ENCODE measurements at places on chromosomes 3 and 15. TPM values are rescaled to one million over a fixed set of nuclear protein-coding genes. Genes with fewer than 3 reads are reported as not detected.

Gene ALDH1L1
- total RNA-seq, result not detected

Gene UTS2B
- total RNA-seq, result not detected

Gene CD276
- total RNA-seq, result 3.7 TPM

Gene RBP2
- not detected for total RNA-seq

Gene GXYLT2
- not detected for total RNA-seq

Gene GOLGA6L10
- total RNA-seq, result 0.91 TPM

Gene ECE2
- not detected for total RNA-seq

Gene GRK7
- total RNA-seq, result not detected

GRCh38 chr3:3798631-3799113 is 559 bp upstream of the LRRN1 start:
- peak; percentile 63 for DNase-seq
- H3K36me3 ChIP-seq, result no peaks in the 10 kb centered on the region
- peak overlapping the region; percentile 79 for H3K4me3 ChIP-seq
- H3K27ac ChIP-seq, result peak overlapping the region; percentile 37
- peaks cover 10% of the 10 kb centered on the region for H3K4me1 ChIP-seq

DNA sequence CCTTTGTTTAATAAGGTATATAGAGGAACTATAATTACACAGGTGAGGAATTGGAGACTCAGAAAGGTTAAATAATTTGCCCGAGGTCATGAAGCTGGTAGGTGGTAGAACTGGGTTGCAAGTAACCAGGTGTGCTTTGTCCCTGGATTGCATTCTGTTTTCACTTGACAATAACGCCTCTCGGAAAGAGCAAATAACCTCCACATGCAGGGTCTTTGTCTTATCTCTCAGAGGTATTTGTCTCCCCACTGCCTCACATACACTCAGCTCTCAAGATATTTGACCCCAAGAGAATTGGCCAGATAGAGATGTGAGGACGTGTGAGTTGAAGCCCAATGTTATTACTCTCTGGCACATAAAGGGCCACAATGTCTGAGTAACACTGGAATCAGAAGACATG is 320.9 kb upstream of the ONECUT1 start:
- no peaks in the 10 kb centered on the region for H3K27me3 ChIP-seq

DNA sequence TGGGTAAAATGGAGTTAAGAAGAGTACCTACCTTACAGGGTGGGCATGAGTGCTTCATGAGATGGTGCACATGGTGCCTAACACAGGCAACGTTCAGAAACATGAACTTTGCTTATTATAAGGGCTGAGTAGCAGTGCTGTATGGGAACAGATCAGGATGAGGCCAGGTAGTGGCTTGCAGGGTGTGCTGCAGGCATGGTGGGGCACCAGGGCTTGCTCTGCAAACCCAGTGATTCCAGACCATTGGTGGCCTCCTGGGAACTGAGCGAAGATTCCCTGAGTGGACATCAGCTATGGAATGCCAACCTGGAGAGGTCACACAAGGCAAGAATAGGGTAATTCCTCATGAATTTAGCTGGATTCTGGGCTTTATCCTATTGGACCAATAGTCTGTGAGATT is 15.8 kb downstream of the TMEM43 start:
- H3K27ac ChIP-seq, result peak overlapping the region; percentile 58
- H3K36me3 ChIP-seq, result peaks cover 13% of the 10 kb centered on the region
- H3K27me3 ChIP-seq, result no peaks in the 10 kb centered on the region
- no peak overlapping the region for H3K4me3 ChIP-seq
- no peak for DNase-seq

DNA sequence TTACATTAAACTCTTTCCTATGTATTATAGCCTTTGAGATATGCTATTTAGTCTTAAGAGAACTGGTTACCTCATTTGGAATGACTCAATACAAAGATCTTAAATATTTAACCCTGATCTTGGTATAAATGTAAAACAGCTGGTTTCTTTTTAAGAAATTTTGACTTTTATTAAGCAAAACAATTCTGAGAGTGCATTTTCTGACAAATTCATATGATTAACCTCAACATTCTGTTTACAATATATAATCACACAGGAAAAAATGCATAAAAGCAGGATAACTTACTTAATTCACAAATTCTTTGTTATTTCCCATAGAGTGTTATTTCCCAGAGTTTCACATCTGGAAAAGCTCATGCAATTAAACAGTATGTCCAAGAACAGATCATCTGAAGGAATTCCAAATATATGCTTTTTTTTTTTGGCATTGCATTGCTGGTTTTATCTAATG is 400.4 kb upstream of the THBS1 start:
- no peak for DNase-seq
- H3K36me3 ChIP-seq, result no peaks in the 10 kb centered on the region
- peaks cover 35% of the 10 kb centered on the region for H3K27me3 ChIP-seq
- H3K27ac ChIP-seq, result no peak overlapping the region
- H3K4me3 ChIP-seq, result no peak overlapping the region

- peak; percentile 88 for DNase-seq
- peak overlapping the region; percentile 76 for H3K27ac ChIP-seq
- H3K36me3 ChIP-seq, result peaks cover 17% of the 10 kb centered on the region
- H3K4me3 ChIP-seq, result peak overlapping the region; percentile 19
Measured at GRCh38 chr3:161310649-161311423, 60.5 kb downstream of the SPTSSB start.

DNA sequence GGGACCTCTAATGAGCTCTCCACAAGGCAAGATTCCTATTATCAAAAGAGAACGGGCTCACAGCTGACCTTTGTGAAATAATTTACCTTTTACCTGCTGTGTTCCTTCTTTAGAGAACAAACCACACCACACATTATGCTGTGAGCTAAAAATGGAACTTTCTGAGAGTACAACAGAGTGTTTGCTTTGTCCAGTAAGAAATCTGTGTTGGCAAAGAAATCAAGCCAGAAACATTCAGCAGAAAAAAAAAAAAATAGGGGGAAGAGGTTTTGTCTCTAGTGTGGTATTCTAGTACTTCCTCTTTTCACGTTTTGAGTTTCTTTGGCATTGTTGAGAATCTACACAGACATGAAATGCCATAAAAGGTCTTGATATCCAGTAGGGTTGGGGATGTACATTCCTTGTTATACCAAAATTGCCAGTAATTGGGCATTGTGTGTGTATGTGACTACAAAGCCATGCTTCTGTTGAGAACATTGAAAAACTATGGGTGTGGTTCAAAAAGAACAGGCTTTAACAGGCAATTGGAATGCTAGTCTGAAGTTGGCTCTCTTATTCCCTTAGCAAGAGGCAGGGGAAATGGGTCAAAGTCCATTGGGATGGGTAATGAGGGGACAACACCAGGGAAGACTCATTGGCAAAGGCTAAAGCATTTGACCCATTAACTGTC is 273.5 kb downstream of the NEK10 start:
- H3K36me3 ChIP-seq, result no peaks in the 10 kb centered on the region
- no peak overlapping the region for H3K4me3 ChIP-seq
- H3K4me1 ChIP-seq, result no peaks in the 10 kb centered on the region
- H3K27me3 ChIP-seq, result no peaks in the 10 kb centered on the region
- no peak for DNase-seq

- peaks cover 27% of the 10 kb centered on the region for H3K4me1 ChIP-seq
- H3K36me3 ChIP-seq, result peaks cover 3% of the 10 kb centered on the region
- H3K27me3 ChIP-seq, result no peaks in the 10 kb centered on the region
- no peak for DNase-seq
- peak overlapping the region; percentile 78 for H3K4me3 ChIP-seq
Measured at GRCh38 chr3:142148044-142148791, 1.1 kb downstream of the TFDP2 start.

GRCh38 chr3:187640569-187641059 is 29.6 kb downstream of the SST start:
- no peaks in the 10 kb centered on the region for H3K4me1 ChIP-seq
- no peak overlapping the region for H3K4me3 ChIP-seq
- H3K27ac ChIP-seq, result no peak overlapping the region
- H3K36me3 ChIP-seq, result no peaks in the 10 kb centered on the region
- H3K27me3 ChIP-seq, result peaks cover 35% of the 10 kb centered on the region

DNA sequence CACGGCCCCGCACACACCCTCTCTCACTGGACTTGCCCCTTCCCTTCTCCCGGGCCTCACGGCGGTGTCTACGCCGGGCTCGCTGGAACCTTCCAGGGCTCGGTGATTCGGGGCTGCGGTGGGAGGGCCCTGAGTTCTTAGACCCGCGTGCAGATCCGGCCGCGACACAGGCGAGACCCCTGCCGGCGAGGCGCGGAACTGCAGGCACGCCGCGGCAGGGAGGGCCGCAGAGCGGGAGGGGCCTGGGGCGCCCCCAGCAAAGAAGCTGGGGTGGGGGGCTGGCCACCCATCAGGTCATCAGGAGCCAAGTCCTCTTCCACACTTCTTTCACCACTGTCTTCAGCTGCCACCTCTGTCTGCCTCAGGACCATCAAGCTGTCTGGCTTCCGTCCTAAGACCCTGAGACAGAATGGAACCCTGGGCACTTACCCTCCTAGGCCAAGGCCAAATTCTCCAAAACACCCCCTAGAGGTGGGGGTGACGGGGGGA is 164.5 kb downstream of the XXYLT1 start:
- DNase-seq, result peak; percentile 65
- H3K27me3 ChIP-seq, result no peaks in the 10 kb centered on the region
- H3K4me1 ChIP-seq, result peaks cover 8% of the 10 kb centered on the region
- H3K4me3 ChIP-seq, result no peak overlapping the region

DNA sequence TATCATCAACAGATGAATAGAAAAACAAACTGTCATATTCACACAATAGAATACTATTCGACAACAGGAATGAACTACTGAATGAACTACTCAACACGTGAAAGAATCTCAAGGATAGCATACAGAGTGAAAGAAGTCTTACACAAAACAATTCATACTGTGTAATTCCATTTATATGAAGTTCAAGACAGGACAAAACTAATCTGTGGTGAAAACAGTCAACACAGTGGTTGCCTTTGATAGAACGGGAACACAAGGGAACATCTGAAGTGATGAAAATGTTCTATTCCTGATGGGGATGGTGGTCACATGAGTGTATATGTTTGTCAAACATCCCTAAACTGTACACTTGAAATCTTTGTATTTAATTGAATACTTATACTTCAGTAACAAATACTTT is 2.6 kb upstream of the SUSD5 start:
- H3K27me3 ChIP-seq, result peaks cover 67% of the 10 kb centered on the region
- H3K4me1 ChIP-seq, result peaks cover 5% of the 10 kb centered on the region
- H3K27ac ChIP-seq, result no peak overlapping the region
- no peaks in the 10 kb centered on the region for H3K36me3 ChIP-seq
- no peak overlapping the region for H3K4me3 ChIP-seq
- DNase-seq, result no peak

GRCh38 chr15:73802431-73803041 is 49.4 kb upstream of the INSYN1 start:
- no peak for DNase-seq
- H3K27me3 ChIP-seq, result peaks cover 7% of the 10 kb centered on the region
- peaks cover 7% of the 10 kb centered on the region for H3K4me1 ChIP-seq
- no peak overlapping the region for H3K4me3 ChIP-seq

GRCh38 chr15:84759018-84759417 is 10.6 kb downstream of the ZNF592 start:
- H3K27ac ChIP-seq, result no peak overlapping the region
- H3K36me3 ChIP-seq, result peaks cover 10% of the 10 kb centered on the region
- no peaks in the 10 kb centered on the region for H3K27me3 ChIP-seq
- peaks cover 10% of the 10 kb centered on the region for H3K4me1 ChIP-seq
- DNase-seq, result no peak

GRCh38 chr3:194265505-194265892 is 85.6 kb downstream of the CPN2 start:
- no peak overlapping the region for H3K27ac ChIP-seq
- H3K27me3 ChIP-seq, result peaks cover 28% of the 10 kb centered on the region
- peaks cover 19% of the 10 kb centered on the region for H3K4me1 ChIP-seq
- DNase-seq, result no peak

DNA sequence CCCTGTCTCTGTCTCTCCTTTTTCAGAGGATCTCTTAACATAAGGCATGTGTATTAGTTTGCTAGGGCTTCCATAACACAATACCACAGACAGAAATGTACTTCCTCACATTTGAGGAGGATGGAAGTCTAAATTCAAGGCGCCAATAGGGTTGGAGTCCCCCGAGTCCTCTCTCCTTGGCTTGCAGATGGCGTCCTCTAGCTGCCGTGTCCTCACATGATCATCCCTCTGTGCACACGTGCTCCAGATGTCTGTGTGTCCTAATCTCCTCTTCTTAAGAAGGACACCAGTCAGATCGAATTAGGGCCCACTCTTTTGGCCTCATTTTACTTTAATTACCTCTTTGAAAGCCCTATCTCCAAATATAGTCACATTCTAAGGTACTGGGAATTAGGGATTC is 23.0 kb upstream of the BFSP2 start:
- H3K4me1 ChIP-seq, result no peaks in the 10 kb centered on the region
- H3K4me3 ChIP-seq, result no peak overlapping the region
- H3K27me3 ChIP-seq, result no peaks in the 10 kb centered on the region
- no peaks in the 10 kb centered on the region for H3K36me3 ChIP-seq

GRCh38 chr3:170730071-170730812 is 139.8 kb downstream of the RPL22L1 start:
- no peaks in the 10 kb centered on the region for H3K36me3 ChIP-seq
- no peak for DNase-seq
- H3K27ac ChIP-seq, result no peak overlapping the region
- H3K27me3 ChIP-seq, result peaks cover 28% of the 10 kb centered on the region
- H3K4me3 ChIP-seq, result no peak overlapping the region

DNA sequence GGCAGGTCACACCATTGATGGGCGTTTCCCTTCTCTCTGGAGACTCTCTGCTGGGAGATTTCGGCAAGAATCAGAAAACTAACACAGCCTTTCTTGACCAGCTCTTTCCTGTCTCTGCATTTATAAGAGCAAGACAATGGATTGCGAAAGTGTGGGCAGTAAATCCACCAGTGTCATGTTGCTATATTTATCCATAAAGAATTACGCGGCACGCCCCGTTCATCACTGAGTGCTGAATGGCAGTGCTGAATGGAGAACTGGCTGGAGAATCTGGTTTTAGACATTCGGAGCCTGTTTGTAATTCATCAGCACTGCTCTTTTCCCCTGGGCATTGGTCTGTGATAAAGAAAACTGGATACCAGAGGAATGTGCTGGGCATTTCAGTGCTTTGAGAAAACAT is 2.0 kb upstream of the CEMIP start:
- peaks cover 10% of the 10 kb centered on the region for H3K4me1 ChIP-seq
- H3K27ac ChIP-seq, result no peak overlapping the region
- H3K27me3 ChIP-seq, result peaks cover 55% of the 10 kb centered on the region
- peaks cover 1% of the 10 kb centered on the region for H3K36me3 ChIP-seq

GRCh38 chr3:11434017-11434526 is 161.9 kb downstream of the ATG7 start:
- no peak overlapping the region for H3K4me3 ChIP-seq
- H3K36me3 ChIP-seq, result no peaks in the 10 kb centered on the region
- peaks cover 4% of the 10 kb centered on the region for H3K4me1 ChIP-seq

DNA sequence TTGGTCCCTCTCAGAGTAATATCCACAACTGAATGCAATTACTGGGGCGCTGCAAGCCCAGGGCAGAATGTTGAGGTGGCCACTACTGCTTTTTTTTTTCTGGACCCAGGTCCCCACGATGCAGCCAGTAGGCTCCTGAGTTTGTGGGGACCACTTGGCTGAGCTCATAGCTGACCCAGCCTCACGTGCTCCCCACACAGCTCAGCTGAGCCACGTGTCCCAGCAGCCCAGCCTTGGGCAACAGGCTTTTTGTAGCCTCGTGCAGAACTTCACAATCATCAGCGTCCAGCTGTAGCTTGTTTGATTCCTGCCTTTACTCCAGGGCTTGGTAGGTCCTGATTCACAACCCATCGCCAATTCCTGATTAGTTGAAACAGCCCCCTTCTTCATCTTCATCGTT is 117.3 kb downstream of the ETFA start:
- no peak overlapping the region for H3K27ac ChIP-seq
- no peaks in the 10 kb centered on the region for H3K36me3 ChIP-seq
- peaks cover 17% of the 10 kb centered on the region for H3K4me1 ChIP-seq
- H3K4me3 ChIP-seq, result no peak overlapping the region

All from activated CD8-positive, alpha-beta memory T cell treated with anti-CD3 and anti-CD28 coated beads, Interleukin-2, amount 10 ng/mL, durations not matched to agents 7 days and 5 days (primary cell).